ENCODE measurements at places on chromosomes 12 and 14.

DNA sequence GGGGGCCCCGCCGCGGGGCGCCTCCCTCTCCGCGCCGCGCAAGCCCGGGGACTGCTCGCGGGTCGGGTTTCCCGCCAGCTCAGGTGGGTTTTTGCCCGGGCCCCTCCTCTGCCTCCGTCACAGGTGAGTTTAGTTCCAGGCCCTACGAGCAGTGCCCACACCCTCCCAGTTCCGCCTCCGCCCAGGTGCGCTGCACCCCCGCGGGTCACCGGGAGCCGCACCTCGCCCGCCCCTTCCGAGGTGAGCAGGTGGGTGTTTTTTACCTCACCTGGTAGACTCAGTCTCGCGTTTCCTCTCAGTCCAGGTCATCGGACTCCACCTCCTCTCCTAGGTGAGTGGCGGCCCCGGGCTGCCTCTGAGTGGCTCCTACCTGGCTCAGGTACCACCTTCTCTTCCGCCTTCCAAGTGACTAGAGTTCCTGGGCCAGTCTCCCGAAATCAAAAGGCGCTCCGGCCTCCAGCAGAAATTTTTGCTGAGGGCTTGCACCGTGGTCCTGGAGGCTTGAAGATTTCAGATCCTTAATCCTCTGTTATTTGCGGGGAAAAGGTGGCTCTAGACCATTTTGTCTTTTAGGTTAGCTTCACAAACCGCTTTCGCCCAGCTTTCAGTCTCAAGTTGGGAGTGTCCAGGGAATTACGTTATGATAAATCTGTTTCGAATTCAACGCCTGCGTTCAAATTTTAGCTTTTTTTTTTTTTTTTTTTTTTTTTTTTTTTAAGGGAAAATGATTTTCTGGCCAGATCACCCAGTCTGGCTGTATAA is at the start of gene TMEM30B:
Gene TMEM30B, minus strand, starts transcription at position 153 of the 762 bp plus-strand sequence. CDS start 191 bp downstream, outside the sequence.
- no peak for DNase-seq

GRCh38 chr14:35234012-35234805 is 58.0 kb upstream of the PSMA6 start:
- DNase-seq: no peak

DNA sequence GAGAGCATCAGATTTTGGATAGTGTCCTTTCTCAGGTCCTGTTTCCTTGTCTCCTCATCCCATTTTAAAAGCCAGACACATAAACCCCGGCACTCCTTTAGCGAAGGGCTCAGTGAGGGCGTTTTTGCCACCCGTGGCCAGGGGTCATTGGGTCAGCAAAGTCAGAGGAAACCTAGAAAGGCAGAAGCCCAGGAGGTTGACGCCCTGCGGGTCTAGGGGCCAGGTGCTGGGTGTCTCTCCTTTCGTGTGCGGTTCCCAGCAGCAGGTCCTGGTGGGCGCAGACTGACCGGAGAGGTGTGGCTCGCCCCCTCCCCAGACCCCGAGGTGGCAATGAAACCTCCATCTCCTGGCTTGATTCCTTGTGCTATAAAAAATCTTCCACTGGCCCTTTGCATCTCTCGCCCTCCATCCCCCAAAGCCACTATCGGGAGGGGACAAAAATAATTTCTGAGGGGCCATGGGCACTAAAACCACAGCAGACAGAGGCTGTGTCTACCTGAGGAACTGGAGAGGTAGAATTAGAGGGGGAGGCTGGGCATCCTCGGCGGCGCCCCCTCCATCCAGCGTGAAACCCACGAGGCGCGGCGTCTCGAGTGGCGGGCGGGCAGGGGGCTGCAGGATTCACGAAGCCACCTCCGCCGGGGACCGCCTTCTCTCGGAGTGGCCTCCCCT is 858 bp upstream of the FRMD6 start:
- DNase-seq: no peak

- DNase-seq: no peak
These were observed 59.5 kb downstream of the ITPR2 start for GRCh38 chr12:26773313-26774104.

- DNase-seq: no peak
These were observed 7.0 kb downstream of the GPX2 start for GRCh38 chr14:64935508-64935907.

- DNase-seq: no peak
These were observed at the start of gene PAX9 for GRCh38 chr14:36661506-36662257. Gene PAX9 (plus strand): TSS chr14:36661860. CDS start chr14:36662090, 230 bp downstream.

- no peak for DNase-seq
These were observed 59.9 kb downstream of the LIN7A start for GRCh38 chr12:80877721-80878265.
